Immature natural killer cell (primary cell): ENCODE measurements at places on chromosomes 16 and 17.

GRCh38 chr16:66927918-66928649 is 2.7 kb upstream of the RRAD start:
- no peak for DNase-seq

GRCh38 chr17:2799653-2800052 is 3.4 kb downstream of the RAP1GAP2 start:
- DNase-seq, result no peak

DNA sequence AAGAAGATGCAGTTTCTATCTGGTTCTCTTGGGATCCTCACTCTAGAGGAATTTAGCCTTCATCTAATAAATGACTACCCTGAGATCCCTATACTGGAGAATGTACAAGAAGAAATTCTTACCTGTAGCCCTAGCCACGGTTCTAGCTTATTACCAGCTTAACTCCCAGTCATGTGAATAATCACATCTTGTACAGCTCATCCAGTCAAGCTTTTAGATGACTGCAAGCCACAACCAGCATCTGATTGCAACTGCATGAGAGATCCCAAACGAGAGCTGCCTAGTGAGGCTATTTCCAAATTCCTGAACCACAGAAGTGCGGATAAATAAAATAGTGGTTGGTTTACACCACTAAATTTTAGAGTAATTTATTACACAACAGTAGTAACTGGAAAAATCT is 196.0 kb upstream of the CPHXL start:
- no peak for DNase-seq

DNA sequence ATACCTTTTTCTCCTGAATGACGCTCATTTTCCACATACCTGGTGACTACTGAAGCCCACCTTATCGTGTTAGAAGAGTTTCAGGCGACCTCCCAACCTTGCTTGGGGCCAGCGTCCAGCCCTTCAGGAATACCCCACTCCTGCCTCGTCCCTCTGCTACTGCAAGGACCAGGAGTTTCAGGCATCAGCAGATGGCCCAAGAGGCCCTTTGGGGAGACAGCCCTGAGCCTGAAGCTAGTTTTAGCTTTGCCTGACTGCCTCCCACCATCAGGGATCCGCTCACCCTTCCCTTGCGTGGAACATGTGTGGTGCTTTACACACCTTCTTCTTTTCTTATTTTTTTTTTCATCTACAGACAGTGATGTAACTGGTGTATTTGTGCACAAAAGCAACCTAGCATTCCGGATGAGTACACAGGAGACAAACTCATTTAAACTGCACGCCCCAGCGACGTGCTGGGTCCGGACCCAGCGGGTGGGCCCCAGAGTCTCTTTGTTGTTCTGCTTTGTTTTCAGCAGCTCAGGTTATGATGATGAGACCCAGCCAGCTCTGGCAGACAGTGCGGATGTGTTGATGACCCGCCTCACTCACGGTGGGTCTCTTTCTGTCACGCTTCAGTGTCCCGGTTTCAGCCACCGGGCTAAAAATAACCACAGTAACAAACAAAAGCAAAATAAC is 242.4 kb downstream of the C16orf95 start:
- no peak for DNase-seq

DNA sequence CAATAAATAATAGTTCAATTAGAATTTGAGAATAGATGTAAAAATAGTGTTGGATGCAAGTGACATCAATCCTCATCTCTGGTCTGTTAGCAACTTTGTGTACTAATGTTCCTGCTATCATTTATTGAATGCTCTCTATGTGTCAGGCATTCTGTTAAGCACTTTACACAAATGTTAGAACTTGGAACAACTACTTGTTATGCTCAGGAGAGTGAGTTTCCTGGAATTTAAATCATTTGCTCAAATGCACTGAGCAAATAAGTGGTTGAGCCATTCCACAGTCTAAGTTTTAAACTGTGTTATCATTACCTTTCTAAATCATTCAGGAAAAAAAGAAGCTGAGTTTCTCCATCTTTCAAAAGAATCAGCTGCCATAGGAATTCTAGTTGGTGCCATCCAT is 1327.3 kb upstream of the GOT2 start:
- no peak for DNase-seq

- no peak for DNase-seq
Observed at GRCh38 chr16:14028202-14028601, 42.9 kb upstream of the MRTFB start.

DNA sequence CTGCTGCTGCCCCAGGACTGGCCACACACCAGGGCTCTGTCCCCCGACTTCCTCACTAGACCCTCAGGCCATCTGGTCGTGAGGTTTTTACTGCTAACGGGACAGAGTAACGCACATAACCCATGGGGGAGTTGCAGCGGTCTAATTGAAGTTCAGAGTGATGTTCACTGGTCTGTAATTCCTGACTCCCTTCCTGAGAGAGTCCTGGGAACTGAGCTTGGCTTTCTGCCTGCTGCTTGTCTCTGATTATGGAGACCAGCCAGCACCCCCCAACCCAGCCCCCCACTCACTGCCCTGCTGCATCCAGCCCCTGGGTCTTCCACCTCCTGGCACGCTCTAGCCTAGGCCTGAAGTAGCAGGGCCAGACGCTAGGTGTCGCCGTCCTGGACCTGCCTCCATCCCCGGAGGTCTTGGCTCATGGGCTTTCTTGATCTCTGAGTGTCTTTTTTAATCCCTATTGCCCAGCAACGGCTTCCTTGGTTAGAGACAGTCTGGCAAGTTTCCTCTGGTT is 192.9 kb downstream of the CCDC182 start:
- DNase-seq, result no peak

DNA sequence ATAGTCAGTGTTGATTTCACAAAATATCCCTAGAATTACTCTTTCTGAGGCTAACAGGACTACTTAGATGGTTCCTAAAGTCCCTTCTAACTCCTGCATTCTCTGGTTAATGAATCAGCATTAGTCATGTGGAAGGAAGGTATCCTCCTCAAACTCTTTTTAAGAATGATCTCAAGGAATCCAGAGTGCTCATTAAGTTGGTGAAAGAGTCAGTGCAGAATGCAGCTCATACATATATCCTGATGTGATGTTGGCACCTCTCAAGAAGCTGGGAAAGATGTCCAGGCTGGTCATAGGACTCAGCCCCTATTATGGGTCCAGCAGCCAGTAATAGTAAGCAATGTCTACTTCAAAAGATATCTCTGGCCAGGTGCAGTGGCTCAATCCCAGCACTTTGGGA is 65.5 kb downstream of the PIGL start:
- no peak for DNase-seq

- DNase-seq, result no peak
Observed at GRCh38 chr16:78745108-78746019, 645.9 kb downstream of the WWOX start.
